ENCODE measurements at places on chromosomes 1 and 21.

DNA sequence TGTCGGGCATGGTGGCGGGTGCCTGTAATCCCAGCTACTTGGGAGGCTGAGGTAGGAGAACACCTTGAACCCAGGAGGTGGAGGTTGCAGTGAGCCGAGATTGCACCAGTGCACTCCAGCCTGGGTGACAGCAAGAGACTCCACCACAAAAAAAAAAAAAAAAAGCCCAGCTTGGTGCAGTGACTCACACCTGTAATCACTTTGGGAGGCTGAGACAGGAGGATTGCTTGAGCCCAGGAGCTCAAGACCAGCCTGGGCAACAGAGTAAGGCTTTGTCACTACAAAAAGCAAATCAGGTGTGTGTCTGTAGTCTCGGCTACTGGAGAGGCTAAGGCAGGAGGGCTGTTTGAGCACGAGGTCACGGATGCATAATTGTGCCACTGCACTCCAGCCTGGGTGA is 5.0 kb upstream of the H6PD start:
- DNase-seq: no peak

- no peak for DNase-seq
These were observed 5.5 kb upstream of the PIK3R3 start for GRCh38 chr1:46137916-46138315.

GRCh38 chr1:44408212-44408582 is 3.1 kb downstream of the RNF220 start:
- DNase-seq: no peak

DNA sequence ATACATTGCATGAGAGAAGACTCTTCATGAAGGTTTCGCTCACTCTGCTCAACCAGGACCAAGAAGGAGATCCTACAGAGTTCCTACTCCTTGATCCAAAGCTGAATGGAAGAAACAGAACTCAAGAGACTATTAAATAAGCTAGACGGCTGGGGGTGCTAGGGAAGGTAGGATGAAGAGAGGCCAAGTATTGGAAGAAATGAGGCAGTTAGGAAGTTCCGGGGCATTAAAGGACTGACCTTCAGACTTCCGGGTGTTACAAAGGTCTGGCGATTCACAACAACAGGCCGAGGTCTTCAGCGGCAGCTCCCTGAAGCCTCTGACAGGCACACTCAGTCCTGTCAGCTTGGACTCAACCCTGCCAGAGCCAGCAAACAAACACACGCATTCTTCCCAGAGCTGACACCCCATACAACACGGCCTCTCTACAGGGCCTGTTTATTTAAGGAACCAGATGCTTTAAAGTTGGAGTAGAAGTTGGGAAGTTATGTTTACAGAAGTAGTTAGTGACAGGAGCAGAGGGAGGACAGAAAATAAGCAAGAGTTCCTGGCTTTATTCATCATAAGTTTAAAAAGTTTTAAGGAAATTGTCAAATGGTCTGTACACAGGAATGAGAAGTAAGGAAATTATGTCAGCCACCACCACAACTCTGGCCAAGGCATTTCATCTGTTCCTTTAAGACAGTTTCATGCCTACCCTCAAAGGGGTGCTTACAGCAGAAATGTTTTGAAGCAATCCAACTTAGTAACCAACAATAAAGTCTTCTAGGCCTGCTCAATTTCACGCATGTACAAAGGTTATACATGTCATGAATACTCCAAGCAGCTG is 4.7 kb downstream of the SORT1 start:
- DNase-seq: peak; percentile 64

GRCh38 chr1:167161242-167161641 is 59.4 kb upstream of the POU2F1 start:
- DNase-seq: no peak

DNA sequence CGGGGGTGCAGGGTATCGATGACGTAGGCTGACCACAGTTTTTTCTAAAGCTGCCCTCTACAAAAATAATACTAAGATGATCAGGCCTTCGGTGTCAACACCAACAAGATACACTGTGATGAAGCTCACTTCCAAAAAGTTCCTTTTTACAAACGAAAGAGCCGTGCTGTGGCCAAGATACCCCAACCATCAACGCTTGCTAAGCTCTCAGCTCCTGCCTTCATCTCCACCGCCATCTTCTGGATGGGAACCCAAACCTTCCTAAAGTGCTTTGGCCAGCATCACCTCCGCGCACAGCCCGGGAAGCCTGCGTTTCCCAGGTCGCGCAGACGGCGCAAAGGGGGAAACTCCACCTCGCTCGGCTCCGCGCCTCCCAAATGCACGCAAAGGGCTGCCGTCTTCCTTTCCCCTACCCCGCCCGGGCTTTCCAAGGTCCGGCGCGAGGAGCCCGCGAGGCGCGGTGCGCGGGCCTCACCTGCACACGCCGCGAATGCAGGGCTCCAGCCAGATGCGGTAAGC is 541 bp downstream of the USP48 start:
- peak; percentile 72 for DNase-seq

GRCh38 chr1:51961231-51961630 is 29.3 kb downstream of the RAB3B start:
- no peak for DNase-seq

GRCh38 chr1:224774378-224774777 is 155.1 kb upstream of the DNAH14 start:
- peak; percentile 61 for DNase-seq

GRCh38 chr21:26490771-26491170 is 82.3 kb downstream of the CYYR1 start:
- DNase-seq: no peak

DNA sequence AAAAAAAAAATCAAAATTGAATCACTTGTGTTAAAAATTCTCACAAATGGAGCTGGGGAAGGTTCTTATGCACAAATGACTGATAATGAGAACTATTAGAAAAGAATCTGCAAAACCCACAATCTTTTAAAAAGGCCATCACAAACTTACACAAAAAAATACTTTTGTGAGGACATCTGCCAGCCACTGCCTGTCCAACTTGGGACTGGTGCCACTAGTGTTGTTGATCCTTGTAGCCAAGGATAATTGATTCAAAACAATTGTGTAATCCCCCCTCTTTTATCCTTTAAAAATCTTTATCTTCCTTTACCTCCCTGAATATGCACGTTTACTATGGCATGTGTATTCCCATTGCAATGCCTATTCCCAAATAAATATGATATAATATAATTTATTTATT is 39.2 kb upstream of the THEM4 start:
- no peak for DNase-seq

GRCh38 chr21:38807986-38808385 is 2.3 kb downstream of the ETS2 start:
- DNase-seq: no peak

- DNase-seq: no peak
These were observed 64.2 kb downstream of the ZNF684 start for GRCh38 chr1:40595623-40596022.

- no peak for DNase-seq
These were observed 398.5 kb downstream of the PTPRU start for GRCh38 chr1:29634746-29635335.

DNA sequence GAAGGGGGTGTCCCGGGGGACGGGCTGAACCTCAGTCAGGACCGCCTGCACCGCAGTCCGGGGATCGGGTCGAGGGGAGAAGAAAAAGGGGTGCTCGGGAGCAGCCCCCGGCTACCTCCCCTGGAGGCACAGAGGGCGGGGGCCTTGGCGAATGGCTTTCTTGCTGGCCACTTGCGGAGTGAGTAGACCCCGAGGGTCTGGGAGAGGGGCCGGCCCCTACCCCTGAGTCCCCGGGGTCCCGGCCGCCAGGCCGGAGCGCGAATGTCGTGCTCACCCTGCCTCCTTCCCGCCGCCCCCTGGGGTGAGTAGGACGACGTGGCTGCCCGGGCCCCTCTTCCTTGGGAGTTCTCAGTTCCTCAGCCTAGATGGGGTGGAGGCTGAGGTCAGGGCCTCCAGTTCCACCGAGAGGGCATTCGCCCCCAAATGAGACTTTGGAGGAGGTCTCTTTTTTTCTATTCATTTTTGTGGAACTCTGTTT is 113.0 kb downstream of the OSBPL9 start:
- DNase-seq: no peak
